CD8-positive, alpha-beta T cell (primary cell): ENCODE measurements at places on chromosomes 5 and 9.

- no peak for DNase-seq
Measured at GRCh38 chr9:109001275-109001676, 12.0 kb downstream of the CTNNAL1 start.

GRCh38 chr5:102858808-102859207 is 103.7 kb downstream of the PAM start:
- no peak for DNase-seq

DNA sequence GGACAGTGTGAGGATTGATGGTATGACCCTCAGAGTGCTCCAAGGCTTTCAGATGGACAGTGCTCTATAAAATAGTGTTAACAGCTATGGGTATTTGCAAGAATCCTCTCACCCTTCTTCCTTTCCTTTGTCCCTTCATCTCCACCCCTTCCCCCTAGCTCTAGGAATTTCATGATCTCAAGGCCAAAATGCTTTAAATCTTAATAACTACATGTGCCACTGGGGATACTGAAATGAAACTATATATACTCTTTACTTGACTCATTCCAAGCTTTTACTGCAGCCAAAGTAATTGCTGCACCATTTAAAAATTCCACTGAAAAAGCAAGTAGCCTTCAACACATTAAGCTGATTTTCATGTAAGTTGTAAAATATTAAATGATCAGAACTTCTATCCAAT is 361.6 kb upstream of the SLC30A5 start:
- DNase-seq, result no peak

GRCh38 chr9:81683704-81684103 is 5.6 kb downstream of the TLE1 start:
- DNase-seq, result no peak

DNA sequence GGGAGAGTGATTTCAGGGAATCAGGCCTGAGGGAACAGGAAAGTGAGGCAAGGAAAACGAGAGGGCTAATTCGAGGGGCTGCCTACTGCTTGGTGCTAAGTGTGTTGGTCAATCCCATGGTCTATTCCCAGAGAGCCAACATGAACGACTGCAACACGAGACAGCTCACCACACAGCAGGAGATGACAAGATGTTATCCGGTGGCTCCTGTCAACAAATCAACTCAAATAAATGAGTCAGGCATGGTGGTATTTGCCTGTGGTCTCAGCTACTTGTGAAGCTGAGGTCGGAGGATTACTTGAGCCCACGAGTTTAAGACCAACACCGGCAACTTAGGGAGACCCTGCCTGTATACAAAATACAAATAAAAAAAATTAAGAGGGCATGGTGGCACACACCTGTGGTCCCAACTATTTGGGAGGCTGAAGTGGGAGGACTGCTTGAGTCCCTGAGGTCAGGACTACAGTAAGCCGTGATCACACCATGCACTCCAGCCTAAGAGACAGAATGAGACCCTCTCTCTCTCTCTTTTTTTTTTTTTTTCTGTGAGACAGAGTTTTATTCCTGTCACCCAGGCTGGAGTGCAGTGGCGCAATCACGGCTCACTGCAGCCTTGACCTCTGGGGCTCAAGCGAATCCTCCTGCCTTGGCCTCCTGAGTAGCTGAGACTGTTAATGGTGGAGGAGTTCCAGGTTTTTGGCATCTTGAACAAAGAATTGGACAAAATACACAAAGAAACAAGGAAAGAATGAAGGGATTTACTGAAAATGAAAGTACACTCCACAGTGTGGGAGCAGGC is 9.0 kb upstream of the FAF2 start:
- DNase-seq, result no peak

- DNase-seq, result no peak
Measured at GRCh38 chr5:119578937-119579336, 50.4 kb upstream of the FAM170A start.

- no peak for DNase-seq
Measured at GRCh38 chr5:176856746-176857145, 42.4 kb downstream of the HK3 start.

DNA sequence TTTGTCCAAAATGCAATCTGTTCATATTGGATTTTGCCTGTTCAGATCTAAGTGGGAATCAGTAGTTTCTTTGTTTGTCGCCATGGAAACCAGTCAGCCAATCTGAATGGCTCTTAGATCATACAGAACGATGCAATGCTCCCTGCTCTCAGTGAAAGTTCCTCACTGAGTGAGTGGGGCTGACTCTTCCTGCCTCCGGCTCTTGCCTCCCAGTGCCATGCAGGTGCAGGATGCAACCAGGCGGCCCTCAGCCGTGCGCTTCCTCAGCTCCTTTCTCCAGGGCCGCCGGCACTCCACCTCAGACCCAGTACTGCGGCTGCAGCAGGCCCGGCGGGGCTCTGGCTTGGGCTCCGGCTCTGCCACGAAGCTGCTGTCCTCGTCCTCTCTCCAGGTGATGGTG is at the start of gene PTPDC1:
PTPDC1 (plus strand) TSS at position 151 of the 400 bp plus-strand sequence; CDS start at position 218, 67 bp downstream.
- no peak for DNase-seq

- no peak for DNase-seq
Measured at GRCh38 chr5:56359809-56360685, 126.9 kb upstream of the ANKRD55 start.

DNA sequence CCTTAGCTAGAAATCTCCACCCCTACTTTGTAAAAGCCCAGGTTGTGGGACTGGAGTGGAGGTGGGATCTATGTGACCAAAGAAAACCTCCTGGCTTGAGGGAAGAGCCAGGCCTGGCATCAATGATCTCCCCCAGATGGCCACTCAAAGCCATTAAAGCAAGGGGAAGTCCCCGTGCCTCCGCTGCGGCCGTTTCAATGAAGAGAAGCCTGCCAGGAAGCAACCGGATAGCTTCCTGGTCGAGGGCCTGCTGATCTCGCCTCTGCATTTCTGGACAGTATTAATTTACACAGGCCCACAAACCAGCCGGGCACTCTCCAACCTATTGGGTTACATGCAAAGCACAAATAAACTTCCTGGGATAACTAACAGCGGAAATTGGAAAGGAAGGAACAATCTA is 160.5 kb upstream of the MSX2 start:
- no peak for DNase-seq

DNA sequence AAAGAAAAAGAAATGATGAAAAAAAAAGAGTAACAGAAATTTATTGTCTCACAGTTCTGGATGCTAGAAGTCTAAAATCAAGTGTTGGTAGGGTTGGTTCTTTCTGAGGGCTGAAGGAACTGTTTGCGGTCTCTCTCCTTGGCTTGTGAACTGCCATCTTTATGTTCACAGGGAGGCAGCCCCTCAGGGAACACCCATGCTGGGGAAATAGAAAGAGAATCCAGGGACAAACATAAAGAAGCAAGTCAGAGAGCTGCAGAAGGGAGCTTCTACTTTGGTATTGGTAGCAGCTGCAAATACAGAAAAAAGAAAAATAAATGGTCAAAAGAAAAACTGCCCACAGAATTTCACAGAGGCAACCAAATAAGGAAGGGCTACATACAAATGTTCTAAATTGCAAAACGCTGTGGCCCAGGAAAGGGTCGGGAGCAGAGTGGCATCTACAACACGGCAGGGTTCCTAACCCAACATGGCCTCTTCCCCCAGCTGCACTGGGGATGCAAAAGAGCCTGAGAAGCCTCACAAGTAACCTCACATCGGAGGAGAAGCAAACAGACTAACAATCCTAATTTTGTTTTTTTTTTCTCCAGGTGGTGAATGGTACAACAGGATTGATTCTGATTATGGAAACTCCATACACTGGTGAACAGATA is 37.4 kb downstream of the ELOVL7 start:
- DNase-seq, result no peak

DNA sequence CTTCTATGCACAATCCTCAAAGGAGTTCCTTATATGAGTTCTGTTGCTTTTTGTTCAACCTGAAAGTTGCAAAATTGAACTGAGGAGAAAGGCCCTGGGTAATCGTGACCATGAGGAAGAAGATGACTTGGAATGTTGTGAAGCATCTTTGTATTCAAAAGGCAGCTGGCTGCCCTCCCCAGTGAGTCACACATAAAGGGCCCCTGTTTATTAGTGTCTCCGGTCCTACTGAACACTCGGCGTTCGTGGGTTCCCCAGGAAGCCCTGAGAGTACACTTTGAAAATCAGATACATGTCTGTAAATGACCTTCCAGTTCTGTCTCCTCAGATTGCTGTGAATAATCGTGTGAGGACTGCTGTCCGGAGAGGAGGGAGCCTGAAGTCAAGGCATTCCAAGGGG is 73.6 kb downstream of the C9orf153 start:
- no peak for DNase-seq

DNA sequence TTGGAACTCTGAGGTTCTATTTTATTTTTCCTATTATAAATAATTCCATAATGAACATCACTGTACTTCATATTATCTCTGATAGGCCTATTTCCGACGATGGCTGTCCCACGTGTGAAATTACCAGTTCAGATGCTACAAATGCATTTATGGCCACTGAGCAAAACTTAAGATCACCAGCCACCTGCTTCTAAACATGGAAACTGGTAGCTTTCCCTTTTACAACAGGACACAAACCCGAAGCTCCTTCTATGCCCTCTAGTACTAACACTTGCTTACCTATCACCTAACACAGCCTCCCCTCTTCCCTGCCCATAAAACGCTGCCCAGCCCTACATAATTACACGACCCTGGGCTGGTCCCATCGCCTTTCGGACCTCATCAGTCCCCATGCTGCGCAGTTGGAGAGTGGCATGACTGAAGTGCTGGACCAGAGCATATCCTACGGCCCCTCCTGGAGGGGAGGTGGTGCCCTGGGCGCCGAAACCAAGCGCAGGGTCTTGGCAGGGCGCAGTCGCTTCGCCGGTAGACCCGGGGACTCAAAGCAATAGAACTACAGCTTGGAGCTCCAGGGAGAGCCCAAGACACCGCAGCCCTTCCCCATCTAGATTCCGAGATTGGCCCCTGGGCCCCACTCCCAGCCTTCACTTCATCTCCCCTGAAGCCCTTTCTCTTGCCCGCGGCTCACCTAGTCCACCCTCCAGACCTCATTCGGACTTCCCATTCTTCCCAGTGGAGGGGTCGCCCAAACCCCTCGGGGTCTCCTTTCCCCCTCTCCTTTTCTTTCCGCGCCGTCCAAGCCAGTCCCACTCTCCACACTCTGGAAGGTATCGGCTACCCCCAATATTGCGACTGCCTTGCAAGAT is 1.0 kb upstream of the SAP30L start:
- DNase-seq, result peak; percentile 2

DNA sequence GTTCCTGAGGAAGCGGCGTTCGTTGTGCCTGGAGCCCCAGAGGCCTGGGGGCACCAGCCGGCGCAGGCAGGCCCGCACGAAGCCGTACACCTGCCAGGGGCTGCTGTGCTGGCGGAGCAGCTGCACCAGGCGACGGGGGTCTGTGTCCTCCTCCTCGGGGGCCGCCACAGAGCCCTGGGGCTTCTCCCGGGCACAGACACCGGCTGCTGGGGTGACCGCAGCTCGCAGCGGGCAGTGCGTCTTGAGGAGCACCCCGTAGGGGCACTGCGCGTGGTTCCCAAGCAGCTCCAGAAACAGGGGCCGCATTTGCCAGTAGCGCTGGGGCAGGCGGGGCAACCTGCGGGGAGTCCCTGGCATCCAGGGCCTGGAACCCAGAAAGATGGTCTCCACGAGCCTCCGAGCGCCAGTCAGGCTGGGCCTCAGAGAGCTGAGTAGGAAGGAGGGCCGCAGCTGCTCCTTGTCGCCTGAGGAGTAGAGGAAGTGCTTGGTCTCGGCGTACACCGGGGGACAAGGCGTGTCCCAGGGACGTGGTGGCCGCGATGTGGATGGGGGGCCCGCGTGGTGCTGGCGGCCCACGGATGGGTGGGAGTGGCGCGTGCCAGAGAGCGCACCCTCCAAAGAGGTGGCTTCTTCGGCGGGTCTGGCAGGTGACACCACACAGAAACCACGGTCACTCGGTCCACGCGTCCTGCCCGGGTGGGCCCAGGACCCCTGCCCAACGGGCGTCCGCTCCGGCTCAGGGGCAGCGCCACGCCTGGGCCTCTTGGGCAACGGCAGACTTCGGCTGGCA is 1.3 kb downstream of the TERT start:
- no peak for DNase-seq

DNA sequence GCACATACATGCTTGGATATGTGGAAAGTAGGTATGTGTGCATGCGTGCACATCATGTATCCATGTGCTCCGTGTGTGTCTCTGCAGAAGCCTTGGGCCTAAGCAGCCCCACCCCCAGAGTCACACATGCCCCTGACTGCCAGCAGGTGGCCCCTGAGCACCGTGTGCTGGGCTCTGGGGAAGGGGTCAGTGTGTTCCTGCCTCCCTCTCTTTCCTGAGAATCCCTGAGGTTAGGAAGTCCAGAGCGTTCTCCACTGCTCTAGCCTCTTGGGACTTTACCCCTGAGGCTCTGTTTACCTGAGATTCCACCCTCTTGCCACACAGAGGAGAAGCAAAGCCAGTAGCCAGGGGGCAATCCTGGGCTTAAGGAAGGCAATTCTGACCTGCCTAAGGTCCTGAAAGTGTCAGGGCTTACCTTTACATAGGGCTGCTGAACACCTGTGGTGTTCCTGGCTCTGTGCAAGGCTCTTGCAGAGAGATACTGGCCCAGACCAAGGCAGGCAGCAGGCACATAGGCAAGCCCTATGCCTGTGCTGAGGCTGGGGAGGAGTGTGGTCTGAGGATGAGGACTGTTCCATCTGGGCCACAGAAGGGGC is 207.3 kb downstream of the TMEM38B start:
- no peak for DNase-seq

DNA sequence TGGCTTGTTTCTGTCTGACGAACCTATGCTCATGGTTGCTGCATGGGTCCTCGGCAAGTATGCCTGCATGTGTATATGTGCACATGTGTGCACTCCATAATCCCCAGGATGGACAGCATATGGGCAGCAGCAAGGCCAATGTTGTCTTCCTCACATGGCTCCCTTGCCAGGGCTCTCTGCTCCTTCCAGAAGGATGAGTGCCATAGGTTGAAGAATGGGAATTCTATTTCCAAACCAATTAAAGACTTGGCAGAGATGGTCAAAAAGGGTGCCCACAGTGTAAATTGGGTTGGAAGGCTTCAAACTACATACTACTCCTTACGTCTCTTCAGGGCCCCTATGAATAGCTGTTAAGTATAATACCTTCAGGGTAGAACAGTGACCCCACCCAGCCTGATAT is 212.1 kb downstream of the PBX3 start:
- DNase-seq, result no peak

- peak; percentile 68 for DNase-seq
Measured at GRCh38 chr5:67206929-67207328, 10.3 kb upstream of the CD180 start.

GRCh38 chr5:75130818-75131349 is 78.5 kb upstream of the GCNT4 start:
- DNase-seq, result no peak

- DNase-seq, result no peak
Measured at GRCh38 chr5:57324181-57324580, 150.3 kb downstream of the GPBP1 start.

DNA sequence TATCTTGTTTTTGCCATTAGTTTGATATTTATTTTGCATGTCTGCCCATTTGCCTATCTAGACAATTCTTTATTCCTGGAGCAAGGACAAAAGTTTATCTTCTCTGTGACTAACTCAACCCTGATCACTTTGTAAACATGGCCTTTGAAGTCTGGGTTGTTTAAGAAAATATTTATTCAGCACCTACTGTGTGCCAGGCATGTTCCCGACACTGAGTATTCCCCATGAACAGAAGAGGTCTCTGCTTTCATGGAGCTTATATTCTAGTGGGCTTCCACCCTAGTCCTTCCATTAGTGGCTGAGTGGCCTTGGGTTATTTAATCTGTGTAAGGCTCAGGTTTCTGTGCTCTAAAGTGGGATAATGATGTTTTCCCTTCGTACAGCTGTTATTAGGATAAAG is 49.7 kb downstream of the SEMA6A start:
- DNase-seq, result no peak
